ENCODE measurements at places on chromosomes 7 and 10.
A peak's percentile ranks its signal among the peaks of the same experiment; 100 is the strongest.

- peak; percentile 4 for DNase-seq
These were observed 2.4 kb downstream of the CCDC71L start for GRCh38 chr7:106658316-106659165.

DNA sequence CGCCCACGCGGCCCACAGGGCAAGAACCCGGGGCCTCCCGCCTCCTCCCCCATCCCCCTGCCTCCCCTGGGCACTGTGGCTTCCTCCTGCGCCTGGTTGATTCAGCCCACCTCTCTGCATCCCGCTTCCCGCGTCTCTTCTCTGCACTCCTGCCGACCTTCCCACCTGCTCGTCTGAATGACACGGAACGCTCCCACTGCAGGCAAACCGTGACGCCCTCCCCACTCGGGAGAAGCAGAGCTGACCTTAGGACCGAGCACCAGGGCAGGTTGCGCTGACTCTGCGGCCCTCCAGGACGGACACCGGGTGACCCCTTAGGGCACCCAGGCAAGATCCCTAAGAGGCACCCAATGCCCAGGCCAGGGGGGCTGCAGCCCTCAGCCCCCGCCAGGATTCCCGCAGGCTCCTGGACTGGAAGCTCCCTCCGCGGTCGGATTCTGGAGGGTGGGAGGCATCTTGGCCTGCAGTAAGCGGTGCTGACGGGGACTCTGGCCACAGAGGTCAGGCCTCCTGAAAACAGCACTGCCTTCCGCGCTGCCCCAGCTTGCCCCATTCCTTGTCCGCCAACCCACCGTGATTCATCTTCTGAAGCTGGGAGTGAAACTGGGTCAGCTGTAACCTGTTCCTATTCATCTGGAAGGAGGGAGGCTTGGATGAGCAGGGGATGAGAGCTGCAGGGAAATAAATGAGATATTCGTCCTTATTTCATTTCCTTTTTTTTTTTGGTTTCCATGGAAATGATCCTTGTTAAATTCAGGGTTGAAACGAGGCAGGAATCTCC lies 990 bp downstream of the CALML3 start:
- no peak for DNase-seq

- no peak for DNase-seq
These were observed 21.4 kb downstream of the LAT2 start for GRCh38 chr7:74231232-74231590.

GRCh38 chr7:1597066-1597760 lies 27.4 kb upstream of the PSMG3 start:
- no peak for DNase-seq

DNA sequence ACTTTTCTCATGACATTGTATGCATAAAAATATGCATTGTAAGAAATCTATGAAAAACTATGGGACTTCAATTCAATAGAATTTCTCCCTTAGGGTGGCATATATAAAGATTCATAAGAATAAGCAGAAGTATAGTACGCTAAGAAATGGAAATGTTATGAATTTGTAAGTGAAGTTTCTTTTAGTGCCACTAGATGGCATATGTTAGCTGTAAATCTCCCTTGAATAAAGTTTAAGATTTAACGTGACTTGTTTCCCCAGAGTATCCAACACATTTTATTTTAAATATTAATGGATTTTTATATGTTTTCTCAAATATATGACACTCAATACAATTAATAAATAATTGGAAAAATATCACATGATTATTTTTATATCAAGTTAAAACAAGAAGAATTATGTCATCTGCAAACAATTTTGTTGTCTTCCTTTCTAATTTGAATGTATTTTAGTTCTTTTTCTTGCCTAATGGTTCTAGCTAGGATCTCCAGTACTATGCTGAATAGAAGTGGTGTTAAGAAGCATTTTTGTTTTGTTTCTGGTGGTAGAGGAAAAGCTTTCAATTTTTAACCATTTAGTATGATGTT lies 287.2 kb downstream of the HGF start:
- peak; percentile 8 for DNase-seq

DNA sequence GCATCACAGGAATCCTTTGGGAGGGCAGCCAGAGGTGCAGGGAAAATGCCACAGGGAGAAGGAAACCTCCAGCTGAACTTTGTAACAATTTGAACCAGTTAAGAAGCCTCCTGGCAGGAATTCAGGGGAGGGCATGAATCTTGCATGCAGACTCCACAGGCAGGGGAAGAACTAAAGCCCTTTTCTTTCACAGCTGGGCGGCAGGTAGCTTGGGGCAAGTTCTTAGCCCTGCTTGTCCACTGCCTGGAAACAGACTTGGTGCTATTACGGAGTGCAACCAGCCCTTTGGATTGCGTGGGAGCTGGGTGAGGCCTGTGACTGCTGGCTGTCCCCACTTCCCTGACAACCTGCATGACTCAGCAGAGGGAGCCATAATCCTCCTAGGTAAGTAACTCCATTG lies 51.7 kb upstream of the ADAM12 start:
- no peak for DNase-seq

- peak; percentile 39 for DNase-seq
These were observed 754 bp upstream of the PHYHIPL start for GRCh38 chr10:59175538-59176240.

DNA sequence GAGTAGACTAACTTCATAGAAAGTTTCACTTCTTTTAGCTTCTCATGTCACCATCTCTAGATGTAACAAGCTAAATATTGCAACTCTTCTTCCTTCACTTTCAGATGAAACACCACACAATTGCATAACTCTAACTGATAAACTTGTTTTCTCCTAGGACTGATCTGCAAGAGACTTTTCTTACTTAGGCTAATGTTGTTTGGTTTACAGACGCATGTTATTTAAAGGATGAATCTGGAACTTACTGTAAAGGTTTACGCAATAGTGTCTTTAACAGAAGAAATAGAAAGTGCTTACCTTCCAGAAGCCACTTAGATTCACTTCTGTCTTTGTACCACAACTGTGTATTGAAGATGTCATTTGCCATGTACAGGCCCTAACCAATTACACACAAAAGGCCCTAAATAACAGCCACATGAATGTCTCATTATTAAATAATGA lies 22.1 kb upstream of the ZC3HAV1 start:
- no peak for DNase-seq

GRCh38 chr7:50543776-50544442 lies 21.3 kb downstream of the DDC start:
- DNase-seq, result no peak

DNA sequence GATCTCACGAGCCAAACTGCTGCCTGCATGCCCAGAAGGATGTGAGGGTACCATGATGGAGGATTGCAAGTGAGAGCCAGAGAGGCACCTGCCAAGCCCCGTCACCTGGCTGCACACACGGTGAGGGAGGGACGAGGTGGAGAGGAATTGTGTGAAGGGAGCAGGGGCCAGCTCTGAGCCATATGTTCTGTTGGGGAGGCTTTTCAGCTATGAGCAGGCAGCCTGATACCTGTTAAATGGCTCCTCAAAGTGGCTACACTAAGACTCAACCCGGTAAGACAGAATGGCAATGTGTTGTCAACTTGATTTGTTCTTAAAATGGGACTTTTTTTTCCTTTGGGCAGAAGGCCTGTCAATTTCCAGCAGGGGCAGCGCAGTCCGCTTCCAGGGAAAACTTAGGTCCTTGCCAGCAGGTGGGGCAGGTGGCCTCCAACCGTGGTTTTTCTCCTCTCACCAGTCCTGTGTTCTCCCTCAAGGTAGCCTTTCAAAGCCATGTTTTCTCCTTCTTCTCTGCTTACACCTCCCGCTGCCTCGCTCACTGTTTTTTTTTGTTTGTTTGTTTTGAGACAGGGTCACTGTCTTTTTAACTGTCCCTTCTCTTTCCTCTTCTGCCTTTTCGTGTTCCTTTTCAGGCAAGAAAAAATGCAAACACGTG lies 57.7 kb upstream of the ZNRF2 start:
- DNase-seq, result peak; percentile 59

DNA sequence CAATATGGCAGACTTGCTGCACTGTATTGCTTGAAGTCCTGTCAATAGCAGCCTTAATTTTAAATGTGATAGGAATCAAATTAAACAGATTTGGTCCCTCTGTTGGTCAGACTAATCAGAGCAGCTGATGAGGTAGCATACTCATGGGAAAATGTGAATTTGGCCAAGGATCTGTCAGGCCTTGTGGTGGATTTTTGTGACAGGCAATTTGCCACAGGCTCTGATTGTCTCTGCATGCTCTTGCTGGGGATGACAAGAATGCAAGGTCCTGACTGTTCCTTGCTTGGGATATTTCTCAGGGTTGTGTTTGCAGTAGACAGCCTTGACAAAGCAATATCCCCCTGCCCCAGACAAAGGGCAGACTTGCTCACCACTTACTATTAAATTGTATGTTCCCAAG lies 41.5 kb upstream of the GARS1 start:
- DNase-seq, result no peak

DNA sequence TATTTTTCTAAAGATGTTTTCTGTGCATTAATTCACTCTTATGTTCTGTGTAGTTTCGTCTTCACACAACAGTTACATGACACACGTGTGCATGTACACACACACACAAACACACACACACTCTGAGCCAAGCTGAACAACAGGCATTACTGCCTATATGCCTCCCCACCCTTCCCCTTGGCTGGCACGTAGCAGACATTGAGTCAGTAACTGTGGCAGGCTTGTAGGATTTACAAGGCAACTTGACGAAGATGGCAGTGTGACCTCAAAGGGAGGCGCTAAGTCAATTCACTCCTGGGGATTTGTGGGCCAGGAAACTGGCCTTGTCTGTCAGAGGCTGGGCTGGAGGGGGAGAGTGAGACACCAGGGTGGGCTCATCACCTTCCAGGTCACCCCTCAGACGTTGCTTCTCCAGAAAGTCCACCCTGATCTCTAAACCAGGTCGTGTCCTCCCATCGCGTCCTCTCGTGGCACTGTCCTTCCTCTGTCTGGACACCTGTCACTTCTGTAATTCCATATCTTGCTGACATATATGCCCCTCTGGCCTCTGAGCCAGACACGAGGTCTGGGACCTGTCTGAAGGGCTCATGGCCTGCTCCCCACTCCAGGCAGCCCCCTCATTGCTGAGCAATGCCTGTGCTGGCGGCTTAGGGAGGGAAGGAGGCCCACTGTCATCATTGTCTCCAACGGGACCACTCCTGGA lies 41.1 kb upstream of the INPP5A start:
- no peak for DNase-seq

DNA sequence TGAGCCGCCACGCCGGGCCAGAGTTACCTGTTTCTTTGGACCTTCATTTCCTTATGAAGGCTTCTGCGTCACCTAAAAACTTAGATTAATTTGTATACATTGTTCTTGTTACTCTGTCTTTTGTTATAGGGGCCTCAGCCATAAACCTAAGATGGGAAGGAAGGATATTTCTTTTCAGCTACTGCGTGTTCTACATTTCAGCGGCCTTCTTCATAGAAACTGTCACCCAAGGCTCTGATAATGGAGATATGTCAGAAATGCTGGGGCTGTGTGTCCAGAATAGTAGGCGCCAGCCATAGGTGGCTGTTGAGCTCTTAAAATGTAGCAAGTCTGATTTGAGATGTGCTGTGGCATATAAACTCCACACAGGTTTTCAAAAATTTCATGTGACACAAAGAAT lies 52.9 kb downstream of the HK1 start:
- DNase-seq, result no peak

- DNase-seq, result no peak
These were observed 618.5 kb downstream of the INHBA start for GRCh38 chr7:41084381-41084780.

- no peak for DNase-seq
These were observed 231.0 kb downstream of the KIAA1217 start for GRCh38 chr10:24439935-24440334.

GRCh38 chr7:69090936-69091335 lies 507.3 kb upstream of the AUTS2 start:
- no peak for DNase-seq

DNA sequence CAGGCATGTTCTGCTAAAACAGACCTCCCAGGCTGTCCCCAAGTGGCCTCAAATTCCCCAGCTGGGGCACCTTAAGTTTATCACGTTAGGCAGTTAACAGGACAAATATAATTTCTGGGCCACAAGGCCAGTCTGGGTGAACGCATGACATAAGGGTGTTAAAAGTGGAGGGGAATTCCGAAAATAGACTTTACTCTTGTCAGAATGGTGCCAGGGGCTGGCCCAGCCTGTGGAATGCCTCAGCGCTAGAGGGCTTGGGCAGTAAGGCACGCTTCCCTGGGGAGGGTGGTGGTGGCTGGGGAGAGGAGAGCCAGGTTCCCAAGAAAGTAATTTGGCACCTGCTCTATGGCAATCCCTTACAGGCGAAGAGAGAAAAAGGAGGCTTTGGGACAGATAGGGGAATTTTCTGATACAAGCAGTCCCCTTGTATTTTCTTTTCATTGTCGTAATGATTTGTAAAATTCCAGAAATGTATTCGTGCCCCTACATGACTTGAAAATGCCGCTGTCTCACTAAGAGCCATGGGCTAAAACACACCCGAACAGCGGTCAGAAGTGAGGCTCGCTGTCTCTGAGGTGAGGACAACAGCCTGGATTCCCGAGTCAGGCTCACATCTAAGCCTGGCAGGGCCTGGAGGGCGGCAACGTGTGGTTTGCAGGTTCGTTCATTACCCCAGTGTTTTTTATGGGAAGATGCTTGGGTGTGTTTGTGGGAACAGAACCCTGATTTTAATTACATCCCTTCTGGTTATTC lies 463.2 kb upstream of the GALNT17 start:
- no peak for DNase-seq

GRCh38 chr10:3413937-3414666 lies 241.5 kb upstream of the PITRM1 start:
- DNase-seq, result no peak

DNA sequence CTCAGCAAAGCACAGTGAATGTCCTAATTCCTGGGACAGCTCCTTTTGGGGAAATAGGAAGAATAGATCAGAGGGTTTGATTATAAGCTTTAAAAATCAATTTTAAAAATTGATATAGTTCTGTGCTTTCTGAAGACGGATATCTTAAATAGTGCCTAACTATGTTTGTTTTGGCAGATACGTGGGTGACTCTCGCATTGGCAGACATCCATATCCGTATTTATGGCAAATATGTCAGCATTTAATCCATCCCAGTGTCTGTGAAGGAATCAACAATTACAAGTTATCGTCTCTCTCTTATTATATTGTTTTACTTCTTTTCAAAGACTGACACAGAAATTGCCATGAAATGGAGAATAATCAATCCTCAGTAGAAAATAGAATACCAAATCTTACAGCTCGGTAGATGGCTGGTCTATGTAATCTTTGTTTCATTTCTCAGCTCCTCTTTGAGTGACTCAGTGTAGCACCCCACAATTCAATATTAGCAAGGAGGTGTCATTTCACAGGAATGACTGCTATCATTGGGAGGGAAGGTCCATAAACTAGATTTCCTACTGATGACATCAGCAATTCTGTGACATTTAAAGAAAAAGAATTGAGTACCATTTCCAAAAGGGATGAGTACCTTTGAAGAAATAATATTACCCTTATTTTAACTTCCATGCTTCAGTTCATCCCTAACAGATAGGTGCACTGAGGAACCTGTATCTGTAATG lies 186.4 kb upstream of the NFE2L3 start:
- no peak for DNase-seq

- DNase-seq, result peak; percentile 58
These were observed 790.8 kb upstream of the KCND2 start for GRCh38 chr7:119482209-119482608.
